ENCODE measurements at places on chromosomes 3 and 15.
A peak's percentile ranks its signal among the peaks of the same experiment; 100 is the strongest.

GRCh38 chr3:32255345-32255744 is 16.9 kb downstream of the CMTM8 start:
- DNase-seq, result no peak

DNA sequence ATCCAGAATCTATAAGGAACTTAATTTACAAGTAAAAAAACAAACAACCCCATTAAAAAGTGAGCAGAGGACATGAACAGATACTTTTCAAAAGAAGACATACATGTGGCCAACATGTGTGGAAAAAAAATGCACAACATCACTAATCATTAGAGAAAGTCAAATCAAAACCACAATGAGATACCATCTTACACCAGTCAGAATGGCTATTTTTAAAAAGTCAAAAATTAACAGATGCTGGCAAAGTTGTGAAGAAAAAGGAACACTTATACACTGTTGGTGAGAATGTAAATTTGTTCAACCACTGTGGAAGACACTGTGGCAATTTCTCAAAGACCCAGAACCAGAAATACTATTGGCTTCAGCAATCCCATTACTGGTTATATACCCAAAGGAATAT is 830.0 kb upstream of the ALCAM start:
- DNase-seq, result no peak

- no peak for DNase-seq
Observed at GRCh38 chr15:100778831-100779288, 100.8 kb upstream of the ALDH1A3 start.

GRCh38 chr15:100060276-100060926 is 281.4 kb downstream of the ADAMTS17 start:
- no peak for DNase-seq

DNA sequence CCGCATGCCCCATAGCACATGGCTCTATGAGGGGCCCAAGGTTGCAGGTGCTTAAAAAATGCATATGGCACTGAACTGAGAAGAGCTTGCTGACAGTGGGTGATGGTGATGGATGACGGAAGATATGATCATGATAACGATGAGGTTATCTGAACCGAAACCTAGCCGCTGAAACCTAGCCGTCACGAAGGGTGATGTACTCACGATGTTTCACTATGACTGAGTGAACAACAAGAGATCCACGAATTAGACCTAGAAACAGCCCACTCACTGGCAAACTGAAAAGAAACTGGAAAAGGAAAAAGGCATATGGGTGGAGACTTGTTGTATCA is 57.6 kb upstream of the BCL6 start:
- DNase-seq, result peak; percentile 64

DNA sequence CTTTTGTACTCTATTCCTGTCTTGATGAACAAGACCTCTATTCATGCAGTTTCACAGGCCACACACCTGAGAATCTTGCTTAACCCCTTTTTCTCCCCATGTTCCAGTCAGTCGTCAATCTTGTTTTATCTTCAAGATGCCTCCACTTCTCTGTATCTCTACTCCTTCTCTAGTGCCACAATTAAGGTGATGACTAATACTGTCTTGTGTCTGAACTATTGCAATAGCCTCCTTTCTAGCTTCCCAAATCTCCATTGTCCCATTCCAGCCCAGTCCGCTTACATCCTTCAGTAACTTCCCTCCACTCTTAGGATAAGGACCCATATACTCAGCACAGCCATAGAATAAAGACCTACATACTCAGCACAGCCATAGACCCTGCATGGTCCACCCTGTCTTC is 24.7 kb downstream of the CHST14 start:
- no peak for DNase-seq

DNA sequence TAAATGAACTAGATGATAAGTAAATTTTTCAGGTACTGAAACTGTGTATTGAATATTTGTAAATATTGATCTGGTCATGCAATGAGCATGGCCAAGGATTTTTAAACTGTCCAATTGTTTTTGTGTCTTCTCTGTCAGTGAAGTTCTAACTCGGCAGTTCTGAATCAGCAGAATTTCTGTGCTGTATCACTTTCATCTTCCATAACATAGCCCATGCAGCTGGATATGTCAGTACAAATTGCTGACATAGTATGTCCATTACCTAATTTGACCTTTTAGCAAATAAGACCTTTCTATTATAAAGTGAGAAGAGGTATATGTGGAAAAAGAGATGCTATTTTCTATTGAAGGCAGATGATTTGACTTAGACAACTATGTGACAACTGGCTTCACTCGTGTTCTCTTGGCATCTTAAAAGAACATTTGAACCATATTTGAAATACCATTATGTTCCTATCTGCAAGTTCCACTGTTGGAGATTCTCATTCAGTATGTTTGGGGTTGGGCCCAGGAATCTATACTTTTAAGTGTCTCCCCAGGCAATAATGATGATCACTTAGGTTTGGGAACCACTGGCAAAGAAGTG is 90.4 kb downstream of the CMSS1 start:
- DNase-seq, result no peak

- DNase-seq, result no peak
Observed at GRCh38 chr3:24773798-24774197, 279.1 kb upstream of the THRB start.

DNA sequence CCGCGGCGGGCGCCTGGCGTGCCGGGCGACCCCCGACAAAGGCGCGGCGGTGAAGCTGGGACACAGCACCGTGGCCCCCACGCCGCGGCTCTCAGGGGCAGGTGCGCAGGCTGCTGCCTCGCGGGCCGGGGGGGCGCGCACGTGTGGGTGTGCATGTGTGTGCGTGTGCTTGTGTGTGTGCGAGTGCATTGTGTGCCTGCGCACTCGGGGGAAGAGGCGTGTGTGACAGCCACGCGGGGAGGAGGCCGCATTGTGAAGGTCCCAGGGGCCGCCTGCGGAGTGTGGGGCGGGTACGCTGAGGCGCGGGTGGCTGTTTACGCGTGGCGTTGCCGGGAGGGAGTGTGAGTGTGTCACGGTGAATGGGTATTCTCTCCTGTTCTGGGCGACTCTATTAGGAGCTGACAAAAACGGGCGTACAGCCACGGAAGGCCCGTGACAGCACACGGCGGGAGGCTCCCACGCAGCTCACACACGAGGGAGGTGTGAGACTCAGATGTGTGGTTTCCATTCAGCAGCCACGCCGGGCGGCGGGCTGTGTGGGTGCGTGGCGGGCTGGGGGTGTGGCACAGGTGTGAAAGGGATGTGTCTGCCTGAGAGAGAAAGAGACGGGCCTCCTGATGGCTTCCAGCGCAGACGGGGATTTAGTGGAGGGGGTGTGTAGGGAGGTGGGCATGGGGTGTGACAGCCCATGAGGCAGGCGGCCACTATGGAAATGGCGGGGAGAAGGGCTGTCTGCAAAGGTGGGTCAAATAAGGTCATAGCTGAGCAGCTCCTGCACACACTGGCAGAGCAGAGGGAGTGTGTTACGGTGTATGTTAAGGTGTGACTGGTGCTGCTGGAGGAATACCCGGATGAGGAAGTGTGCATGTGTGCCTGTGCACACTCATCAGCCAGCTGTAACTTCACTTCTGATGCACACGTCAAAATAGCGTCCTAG is 750 bp downstream of the PODXL2 start:
- peak; percentile 62 for DNase-seq

DNA sequence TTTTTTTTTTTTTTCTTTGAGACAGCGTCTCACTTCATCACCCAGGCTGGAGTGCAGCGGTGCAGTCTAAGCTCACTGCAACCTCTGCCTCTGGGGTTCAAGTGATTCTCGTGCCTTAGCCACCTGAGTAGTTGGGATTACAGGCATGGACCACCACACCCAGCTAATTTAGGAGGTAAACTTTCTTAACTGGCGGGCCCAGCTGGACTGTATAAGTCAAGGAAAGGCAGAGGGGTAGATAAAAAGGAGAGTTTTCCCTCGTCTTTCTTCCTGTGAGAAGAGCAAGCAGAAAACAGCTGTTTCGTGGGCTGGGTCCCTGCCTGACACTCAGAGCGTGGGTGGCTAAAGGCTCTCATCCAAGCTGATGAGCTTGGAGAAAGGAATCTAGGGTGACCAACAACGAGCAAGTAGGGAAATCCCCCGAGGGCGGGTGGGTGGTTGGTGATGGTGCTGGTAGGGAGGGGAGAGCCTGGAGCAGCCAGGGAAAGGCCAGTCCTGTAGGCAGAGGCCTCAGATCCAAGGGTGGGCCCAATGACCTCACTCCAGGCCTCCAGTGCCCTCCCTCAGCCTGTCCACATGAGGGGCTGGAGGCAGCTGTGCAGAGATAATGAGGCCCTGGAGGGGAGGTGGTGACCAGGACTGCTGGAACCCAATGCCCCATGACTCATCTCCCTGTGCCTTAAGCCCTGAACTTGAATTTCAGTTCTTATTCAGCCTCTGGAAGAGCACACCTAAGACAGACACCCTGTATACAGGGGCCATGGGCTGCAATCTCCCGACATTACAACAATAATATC is 43.1 kb upstream of the LIMD1 start:
- no peak for DNase-seq

GRCh38 chr3:108215871-108216270 is 6.4 kb downstream of the IFT57 start:
- no peak for DNase-seq

DNA sequence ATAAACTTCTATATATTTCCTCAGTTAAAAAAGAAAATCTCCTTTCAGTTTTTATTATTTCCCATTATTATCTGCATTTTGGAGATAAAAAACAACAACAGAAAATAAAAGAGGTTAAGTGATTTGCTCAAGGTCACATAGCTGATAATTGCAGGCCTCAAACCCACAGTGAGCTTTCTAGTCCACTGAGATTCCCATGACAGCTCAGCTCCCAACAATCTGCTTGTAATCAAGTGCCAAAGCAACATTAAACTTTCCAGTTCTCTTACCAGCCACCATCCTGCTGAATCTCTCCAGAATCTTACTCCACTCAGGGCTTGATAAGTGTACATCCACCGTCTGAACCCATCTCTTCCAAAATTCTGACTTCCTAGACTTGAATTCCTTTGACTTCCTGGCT is 318.2 kb upstream of the SEMA6D start:
- no peak for DNase-seq

DNA sequence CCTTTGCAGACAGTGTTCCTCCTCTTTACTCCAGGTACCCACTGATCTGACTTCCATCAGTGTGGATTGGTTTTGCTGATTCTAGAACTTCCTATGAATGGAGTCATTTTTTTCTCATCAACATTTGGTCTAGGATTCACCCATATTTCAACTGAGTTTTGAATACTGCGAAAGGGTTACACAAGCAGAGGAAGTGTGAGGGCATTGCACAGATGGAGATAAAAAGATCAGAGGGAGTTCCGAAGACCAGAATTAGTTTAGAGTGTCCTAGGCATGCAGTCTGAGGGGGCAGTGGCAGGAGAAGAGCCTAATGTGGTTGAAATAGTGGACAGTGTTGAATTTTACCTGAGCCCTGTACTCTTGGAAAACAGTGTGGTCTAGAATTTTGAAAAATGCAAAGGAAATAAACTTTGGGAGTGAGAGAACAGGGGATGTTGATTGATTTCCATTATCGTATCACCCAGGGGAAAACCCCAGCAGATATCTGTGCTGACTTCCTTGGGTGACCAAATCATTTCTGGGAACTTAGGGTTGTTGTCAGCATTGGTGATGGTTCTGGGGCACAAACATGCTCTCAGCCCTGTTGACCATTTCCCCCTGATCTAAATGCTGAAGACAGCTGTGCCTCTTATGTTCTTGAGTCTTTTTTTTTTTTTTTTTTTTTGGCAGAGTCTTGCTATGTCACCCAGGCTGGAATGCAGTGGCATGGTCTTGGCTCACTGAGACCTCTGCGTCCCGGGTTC is 327.4 kb upstream of the LRRFIP2 start:
- no peak for DNase-seq

DNA sequence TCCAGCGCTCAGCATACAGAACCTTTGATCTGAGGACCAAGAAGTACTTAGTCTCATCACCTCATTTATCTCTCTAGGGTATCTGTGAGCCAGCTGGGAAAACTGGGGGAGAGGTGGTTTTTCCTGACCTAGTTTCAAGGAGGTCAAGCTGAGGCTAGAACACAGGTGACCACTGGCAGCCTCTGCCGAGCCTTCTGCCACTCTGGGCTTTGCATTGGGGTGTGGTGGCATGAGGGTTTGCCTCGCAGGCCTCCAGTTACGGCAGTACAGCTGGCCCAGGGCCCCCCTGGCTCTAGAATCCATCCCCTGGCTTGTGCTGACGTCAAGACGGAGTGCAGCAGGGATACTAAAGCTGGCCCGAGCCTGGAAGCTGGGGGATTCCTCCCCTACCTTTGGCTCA is 34.7 kb upstream of the CDCP1 start:
- no peak for DNase-seq

- no peak for DNase-seq
Observed at GRCh38 chr3:55884491-55885285, 397.6 kb upstream of the WNT5A start.

DNA sequence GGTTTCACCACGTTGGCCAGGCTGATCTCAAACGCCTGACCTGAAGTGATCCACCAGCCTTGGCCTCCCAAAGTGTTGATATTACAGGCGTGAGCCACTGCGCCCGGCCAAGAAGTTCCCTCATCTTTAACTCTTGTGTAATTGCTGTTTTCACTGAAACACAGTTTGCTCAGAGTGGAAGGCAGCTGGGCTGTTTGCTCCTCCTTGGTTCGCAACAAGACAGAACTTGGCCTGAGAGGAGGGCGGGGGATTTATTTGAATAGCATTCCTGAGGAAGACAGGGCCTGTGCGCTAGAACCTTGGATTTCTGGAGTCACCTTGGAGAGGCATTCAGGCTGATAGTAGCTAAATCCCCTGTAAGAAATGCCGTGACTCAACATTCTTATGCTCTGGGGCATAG is 226.7 kb upstream of the MCTP2 start:
- DNase-seq, result no peak

DNA sequence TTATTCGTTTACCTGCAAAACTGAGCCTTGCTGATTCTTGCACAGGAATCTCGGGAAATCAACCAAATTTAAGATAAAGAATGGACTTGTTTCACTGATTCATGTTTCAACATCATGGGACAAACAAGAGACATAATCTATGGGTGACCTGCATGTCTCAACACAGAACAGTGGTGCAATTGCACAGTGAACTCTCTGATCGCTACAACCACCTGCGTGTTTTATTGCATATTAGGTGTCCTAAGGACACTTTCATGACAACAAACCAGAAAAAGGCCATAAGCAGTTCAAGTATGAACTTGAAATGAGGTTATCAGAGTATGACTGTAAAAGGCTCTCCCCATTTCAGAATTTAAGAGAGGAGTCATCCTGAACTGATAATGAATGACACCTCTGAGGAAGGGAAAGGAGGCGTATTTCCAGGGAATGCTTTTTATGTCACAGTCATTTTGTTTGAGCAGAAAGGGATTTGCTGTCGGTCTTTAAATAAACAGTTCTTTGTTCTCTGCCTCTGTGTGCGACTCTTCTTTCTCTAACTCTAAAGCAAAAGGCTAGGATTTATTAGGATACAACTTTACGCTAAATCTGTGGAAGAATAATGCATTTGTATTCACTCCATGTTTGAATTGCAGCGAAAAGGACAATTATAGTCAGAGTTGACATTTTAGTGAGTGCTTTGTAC is 167.2 kb downstream of the RBMS3 start:
- no peak for DNase-seq

- DNase-seq, result no peak
Observed at GRCh38 chr15:81642451-81642990, 268.5 kb upstream of the TMC3 start.

All from CD8-positive, alpha-beta T cell (primary cell).